Adipocyte (in vitro differentiated cells): ENCODE measurements at places on chromosomes 5 and 9.

GRCh38 chr9:18379073-18379811 is 94.7 kb upstream of the ADAMTSL1 start:
- peak; percentile 77 for DNase-seq

DNA sequence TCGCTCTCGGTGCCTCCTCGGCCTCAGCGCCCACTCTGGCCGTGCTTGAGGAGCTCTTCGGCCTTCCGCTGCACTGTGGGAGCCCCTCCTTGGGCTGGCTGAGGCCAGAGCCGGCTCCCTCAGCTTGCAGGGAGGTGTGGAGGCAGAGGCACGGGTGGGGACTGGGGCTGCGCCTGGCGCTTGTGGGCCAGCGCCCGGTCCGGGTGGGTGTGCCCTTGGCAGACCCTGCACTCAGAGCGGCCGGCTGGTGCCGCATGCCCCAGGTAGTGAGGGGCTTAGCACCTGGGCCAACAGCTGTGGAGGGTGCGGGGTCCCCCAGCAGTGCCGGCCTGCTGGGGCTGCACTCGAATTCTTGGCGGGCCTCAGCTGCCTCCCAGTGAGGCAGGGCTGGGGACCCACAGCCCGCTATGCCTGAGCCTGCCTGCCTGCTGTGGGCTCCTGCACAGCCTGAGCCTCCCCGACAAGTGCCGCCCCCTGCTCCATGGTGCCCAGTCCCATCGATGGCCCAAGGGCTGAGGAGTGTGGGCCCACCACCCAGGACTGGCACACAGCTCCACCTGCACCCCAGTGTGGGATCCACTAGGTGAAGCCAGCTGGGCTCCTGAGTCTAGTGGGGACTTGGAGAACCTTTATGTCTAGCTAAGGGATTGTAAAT is 2085.2 kb upstream of the ACO1 start:
- DNase-seq = no peak

- DNase-seq = no peak
Measured at GRCh38 chr5:39299962-39300361, 64.3 kb downstream of the C9 start.

GRCh38 chr5:153491038-153491744 is 721 bp downstream of the GRIA1 start:
- no peak for DNase-seq

DNA sequence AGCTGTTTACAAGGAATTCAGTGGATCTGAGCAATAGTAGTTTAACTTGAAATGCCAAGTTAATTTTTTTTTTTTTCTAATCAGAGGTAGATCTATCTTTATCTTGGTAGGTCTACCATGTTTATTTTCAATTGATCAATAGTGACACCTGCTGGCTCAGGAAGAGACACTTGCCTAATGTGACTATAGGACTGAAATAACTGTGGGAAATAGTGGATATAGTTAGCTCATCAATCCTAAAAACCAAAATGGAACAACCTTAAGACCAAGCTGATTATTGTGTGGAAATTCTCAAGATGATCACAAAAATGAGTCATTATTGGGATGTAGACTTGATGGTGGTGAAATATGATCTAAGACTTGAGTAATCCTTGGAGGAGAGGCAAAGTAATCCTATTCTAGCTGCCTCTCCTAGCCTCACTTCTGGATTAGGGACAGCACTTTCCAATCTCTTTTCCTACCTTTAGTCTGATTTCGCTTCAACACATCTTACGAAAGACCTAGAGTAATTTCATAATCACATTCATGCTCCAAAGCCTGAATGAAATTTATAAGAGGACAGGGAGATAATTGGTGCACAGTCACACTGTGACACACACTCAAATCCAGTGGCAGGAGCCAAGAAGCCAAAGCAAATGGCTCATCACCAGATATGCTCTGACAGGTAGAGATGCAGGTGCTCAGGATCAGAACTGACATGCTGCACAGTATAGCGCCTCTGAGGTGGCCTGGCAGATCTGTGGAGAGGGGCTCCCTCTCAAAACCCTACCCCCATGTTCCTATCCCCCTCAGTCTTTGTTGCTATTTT is 156.3 kb downstream of the HMHB1 start:
- peak; percentile 79 for DNase-seq

- no peak for DNase-seq
Measured at GRCh38 chr5:10932426-10932825, 171.4 kb upstream of the DAP start.

DNA sequence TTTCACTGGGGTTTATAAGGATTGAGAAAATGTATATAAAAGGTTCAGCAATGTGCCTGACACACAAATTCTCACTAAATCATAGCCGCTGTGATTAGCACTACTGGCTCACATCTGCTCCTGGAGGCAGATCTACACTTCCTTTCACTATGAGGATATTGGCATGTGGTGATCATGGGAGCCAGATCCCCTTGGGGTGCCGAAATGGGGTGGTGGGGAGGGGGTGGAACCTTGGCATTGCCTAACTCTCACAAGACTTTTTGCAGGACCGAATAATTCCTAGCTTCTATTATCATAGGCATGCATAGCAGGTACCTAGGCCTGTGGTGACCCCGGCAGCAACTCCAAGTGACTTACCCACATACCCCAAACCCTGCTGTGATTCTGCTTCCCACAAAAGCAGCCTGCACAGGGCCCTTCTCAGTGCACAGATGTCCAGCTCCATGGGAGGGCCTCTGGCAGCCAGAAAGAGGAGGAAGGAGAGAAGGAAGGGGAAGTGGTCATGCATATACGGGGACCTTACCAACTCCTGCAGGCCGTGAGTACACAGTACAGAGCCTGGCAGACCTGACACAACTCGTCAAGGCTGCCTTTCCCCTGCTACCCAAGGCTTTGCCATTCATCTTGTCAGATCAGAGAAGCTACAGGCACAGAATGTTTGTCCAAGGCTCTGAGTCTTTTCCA is 61.3 kb upstream of the IQGAP2 start:
- DNase-seq = no peak

- DNase-seq = no peak
Measured at GRCh38 chr9:37997636-37998374, 71.2 kb downstream of the SHB start.

DNA sequence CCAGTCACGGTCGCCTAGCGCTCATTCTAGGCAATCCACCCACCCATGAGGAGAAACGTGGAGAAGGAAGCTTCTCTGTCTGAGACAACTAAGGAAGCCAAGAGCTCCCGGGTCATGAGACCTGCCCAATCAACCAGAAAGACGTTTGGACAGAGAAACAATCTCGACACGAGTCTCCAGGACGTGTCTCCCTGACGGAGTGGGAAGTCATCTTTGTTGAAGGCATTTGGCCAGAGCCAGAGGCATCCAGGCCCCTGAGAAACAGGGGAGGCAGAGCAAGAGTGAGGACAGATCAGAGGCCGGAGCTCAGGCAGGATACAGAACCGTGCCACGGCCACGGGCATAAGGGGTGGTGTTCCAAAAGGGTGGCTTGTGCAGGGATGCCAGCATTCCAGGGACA is 479.0 kb downstream of the SPATA31A7 start:
- DNase-seq = no peak

- DNase-seq = no peak
Measured at GRCh38 chr5:17436350-17436749, 61.7 kb upstream of the TAF11L2 start.

DNA sequence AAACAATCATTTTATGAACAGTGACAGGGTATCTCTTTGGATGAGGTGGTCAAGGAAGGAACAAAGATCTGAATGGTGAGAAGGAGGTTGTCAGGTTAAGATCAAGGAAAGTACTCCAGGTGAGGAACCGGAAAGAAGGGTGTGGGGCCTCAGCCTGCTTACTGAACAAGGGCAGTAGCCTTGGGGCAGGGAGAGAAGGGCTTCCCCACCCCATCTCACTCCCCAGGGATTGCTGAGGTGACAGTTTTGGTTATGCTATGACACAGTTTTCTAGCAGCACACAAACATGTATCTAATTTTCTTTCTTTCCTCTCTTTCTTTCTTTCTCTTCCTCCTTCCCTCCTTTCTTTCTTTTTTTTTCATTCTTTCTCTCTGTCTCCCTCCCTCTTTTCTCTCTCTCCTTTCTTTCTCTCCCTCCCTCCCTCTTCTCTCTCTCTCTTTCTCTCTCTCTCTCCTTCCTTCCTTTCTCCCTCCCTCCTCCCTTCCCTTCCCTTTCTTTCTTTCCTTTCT is 4.1 kb upstream of the HDHD3 start:
- DNase-seq = no peak

- no peak for DNase-seq
Measured at GRCh38 chr9:98204692-98205091, 12.3 kb upstream of the CORO2A start.

GRCh38 chr5:91706785-91707520 is 323.8 kb upstream of the ARRDC3 start:
- DNase-seq = peak; percentile 88

DNA sequence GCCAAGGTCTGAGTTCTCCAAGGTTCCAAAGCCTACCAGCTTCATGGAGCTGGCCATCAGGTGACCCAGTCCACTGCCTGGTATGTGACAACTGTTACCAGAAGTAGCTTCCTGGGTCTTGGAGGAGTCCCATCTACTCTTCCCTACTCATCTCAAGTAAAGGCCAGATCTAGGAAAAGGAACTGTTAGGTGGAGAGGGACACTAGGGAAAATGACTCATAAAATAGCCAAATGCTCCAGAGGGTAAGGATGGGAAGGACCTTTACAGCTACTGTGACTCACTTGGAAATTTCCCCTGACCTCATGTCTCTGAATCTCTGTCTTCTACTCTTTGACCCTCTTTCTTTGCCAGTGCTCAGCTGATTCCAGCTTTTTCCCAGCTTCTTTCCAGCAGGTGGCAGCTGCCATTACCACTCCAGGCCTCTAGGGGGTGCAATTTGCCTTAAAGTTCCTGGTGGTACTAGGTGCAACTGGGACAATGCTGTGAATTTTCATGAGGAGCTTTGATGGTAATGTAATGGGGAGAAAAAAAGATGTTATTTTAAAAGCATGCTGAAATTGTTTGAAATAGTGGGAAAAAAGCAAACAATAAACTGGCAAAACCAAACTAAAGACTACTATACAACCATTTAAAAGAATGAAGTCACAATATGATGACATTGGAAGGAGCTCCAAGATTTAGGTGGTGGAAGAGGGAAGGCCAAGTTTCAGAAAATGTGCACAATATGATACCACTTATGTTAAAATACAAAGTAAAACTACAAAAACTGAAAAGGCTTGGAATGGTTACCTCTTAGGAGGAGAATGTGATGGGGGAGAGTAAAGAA is 27.1 kb upstream of the MYORG start:
- DNase-seq = peak; percentile 86

DNA sequence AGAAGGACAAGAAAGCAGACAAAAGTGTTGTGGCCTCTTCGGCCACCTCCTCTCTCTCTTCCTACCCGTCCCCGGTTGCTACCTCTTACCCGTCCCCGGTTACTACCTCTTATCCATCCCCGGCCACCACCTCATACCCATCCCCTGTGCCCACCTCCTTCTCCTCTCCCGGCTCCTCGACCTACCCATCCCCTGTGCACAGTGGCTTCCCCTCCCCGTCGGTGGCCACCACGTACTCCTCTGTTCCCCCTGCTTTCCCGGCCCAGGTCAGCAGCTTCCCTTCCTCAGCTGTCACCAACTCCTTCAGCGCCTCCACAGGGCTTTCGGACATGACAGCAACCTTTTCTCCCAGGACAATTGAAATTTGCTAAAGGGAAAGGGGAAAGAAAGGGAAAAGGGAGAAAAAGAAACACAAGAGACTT is 2.4 kb downstream of the EGR1 start:
- DNase-seq = no peak

DNA sequence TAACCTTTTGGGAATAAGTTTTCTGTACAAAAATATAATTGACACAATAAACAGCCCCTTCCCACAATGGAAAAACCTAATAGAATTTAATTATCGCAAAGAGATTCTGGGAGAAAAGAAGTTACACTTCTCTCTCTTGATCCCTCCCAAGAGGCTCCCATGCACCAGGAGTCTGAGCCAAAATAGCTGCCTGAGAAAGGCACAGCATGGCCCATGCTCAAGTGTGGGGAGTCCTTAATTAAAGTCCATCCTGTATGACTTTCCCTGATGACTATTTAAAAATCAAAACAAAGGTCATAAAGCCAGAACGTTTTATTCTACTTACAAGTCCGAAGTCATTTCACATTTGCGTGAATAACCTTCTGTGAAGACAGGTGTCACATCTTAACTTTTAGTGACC is 155.1 kb downstream of the SPOCK1 start:
- DNase-seq = no peak

DNA sequence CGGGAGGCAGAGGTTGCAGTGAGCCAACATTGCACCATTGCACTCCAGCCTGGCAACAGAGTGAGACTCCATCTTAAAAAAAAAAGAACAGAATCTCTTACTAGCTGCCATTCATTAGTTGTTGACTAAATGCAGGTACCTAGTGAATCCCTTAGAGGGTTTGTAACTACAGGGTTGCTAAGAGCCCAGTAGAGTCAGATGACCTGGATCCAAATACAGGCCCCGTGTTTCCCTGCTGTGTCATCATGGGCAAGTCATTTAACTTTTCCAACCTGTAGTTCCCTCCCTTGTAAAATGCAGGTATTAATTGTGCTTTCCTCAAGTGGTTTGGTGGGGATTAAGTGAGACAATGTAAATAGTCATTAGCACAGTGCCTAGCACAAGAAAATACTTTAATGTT is 32.8 kb downstream of the PLAC8L1 start:
- no peak for DNase-seq

- no peak for DNase-seq
Measured at GRCh38 chr5:178279026-178279722, 46.6 kb upstream of the PHYKPL start.

DNA sequence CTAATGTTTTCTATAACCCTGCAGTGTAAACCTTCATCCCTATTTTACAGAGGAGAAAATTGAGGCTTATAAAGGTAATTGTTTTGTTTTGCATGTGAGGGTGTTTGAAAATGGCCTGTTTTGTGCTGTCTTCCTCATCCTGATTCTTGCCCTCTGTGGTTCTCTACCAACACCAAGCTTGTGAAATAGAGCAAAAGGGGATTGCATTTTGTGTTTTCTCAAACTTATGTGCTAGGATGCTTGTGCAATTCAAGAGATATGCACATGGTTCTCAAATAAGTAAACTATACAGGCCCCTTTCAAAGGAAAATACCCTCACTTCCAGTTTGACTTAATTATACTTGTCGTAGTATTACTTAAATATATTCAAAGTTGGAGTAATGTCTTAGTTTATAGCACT is 17.2 kb downstream of the PAM start:
- DNase-seq = peak; percentile 48

DNA sequence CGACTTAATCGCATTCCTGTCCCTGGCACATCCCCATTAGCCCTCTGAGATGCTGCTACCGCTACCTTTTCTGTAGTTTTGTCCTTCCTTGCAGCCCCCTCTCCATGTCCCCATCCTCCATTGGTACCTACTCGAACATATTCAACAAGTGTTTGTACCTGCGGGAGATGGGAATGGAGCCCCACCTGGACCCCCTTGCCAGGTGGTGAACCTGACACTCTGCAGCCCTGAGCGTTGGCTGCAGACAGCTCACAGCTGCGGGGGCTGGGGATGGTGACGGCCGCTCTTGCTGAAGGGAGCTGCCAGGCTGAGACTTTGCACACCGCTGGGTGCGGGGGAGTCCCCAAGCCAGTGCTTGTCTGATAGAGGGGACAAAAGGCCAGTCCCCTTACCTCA is 96.3 kb upstream of the DAP start:
- DNase-seq = no peak

- no peak for DNase-seq
Measured at GRCh38 chr5:171597946-171598640, 178.6 kb downstream of the FGF18 start.
